ENCODE measurements at places on chromosomes 16 and 17. TPM values are rescaled to one million over a fixed set of nuclear protein-coding genes. Genes with fewer than 3 reads are reported as not detected.

RTN4RL1 gene
- 0.07 TPM for polyA plus RNA-seq

DNA sequence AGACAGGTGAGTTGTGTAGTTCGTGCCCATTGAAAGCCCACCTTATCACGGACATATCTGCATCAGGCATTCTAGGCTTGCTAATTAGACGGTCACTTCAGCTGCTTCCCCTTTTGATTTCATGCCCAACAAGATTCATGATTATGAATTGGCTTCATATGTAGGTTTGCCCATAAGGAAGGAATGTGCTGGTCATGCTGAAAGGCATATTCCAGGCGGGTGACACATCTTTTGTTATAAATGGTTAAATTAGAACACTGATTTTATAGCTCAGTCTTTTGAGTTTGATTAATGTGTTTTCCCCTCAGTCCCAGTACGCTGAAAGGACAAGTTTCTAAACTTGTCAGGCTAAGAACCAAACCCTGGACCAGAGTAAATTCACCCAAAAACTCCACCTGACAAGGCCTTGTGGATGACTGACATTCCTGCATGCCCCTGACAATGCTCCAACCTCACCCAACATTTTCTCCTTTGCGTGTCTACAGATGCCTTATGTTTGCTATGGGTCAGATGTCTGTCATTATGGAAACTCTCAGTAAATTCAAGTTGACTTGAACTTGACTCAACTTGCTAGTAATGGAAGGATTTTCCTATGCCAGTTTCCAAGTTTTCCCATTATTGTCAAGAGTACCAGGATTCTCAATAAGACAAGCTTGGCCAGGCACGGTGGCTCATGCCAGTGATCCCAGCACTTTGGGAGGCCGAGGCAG lies 421.9 kb downstream of the PMP22 start:
- no peak for DNase-seq
- no peaks in the 10 kb centered on the region for H3K36me3 ChIP-seq
- H3K4me1 ChIP-seq = no peaks in the 10 kb centered on the region
- H3K4me3 ChIP-seq = no peak overlapping the region
- no peaks in the 10 kb centered on the region for H3K27me3 ChIP-seq

DNA sequence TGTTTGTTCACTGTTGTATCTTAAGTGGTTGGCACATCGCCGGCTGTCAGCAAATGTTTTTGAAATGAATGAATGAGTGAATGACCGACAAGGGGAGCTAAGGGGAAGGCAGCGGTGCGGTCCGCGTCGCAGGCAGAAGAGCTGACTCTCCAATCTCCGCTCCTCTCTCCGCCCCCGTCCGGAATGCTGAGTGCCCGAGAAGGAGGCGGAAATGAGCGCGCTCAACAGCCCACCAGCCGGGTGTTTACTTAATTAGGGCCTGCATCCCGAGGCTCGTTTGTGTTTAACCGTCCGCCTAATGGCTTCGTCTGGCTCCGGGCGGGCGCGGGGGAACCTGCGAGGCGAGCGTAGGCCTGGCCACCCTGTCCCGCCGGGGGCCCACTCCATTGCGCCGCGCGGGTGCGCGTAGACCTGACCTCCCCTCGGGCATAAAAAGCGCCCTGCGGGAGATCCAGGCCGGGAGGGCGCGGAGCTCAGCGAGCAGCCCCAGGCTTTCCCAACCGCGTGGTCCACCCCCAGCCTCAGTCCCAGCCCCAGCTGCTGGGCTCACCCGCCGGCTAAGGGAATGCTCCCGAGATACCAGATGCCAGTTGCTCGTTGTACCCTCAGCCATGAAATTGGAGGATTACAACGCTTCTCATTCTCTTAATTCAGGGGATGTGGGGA lies 2.5 kb upstream of the CDH3 start:
- H3K4me3 ChIP-seq = peak overlapping the region; percentile 15
- H3K27ac ChIP-seq = no peak overlapping the region
- H3K4me1 ChIP-seq = peaks cover 10% of the 10 kb centered on the region
- no peaks in the 10 kb centered on the region for H3K36me3 ChIP-seq
- H3K27me3 ChIP-seq = peaks cover 33% of the 10 kb centered on the region
- DNase-seq = peak; percentile 72

GRCh38 chr17:1914661-1915083 lies 84.9 kb downstream of the RPA1 start:
- H3K27me3 ChIP-seq = peaks cover 7% of the 10 kb centered on the region
- H3K4me3 ChIP-seq = no peak overlapping the region
- no peaks in the 10 kb centered on the region for H3K4me1 ChIP-seq
- no peak for DNase-seq
- no peaks in the 10 kb centered on the region for H3K36me3 ChIP-seq

GRCh38 chr17:47650525-47651522 lies 1.1 kb downstream of the KPNB1 start:
- H3K4me1 ChIP-seq = peaks cover 8% of the 10 kb centered on the region
- peaks cover 51% of the 10 kb centered on the region for H3K36me3 ChIP-seq
- peak overlapping the region; percentile 67 for H3K4me3 ChIP-seq
- peak overlapping the region; percentile 89 for H3K27ac ChIP-seq

GRCh38 chr17:45315648-45316433 lies 979 bp downstream of the MAP3K14 start:
- H3K27ac ChIP-seq = peak overlapping the region; percentile 91
- H3K27me3 ChIP-seq = no peaks in the 10 kb centered on the region
- H3K4me3 ChIP-seq = peak overlapping the region; percentile 93
- no peak for DNase-seq
- H3K4me1 ChIP-seq = peaks cover 57% of the 10 kb centered on the region
- H3K36me3 ChIP-seq = peaks cover 4% of the 10 kb centered on the region

DNA sequence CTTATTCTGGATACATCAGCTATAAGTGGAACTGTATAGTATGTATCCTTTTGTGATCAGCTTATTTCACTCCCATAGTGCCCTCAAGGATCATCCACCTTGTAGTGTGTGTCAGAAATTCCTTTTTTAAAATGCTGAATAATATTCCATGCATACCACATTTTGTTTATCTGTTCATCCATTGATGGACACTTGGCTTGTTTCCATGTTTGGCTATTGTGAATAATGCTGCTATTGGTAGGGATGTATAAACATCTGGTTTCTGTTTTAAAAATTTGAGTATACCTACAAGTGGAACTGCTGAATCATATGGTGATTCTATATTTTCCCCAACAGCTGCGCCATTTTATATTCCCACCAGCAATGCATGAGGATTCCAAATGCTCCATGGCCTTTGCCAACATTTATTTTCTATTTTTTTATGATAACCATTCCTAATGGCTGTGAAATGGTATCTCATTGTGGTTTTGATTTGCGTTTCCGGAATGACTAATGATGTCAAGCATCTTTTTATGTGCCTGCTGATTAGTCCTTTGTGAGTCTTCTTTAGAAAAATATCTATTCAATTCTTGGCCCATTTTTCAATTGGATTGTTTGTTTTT lies 11.6 kb downstream of the RCVRN start:
- no peak for DNase-seq
- no peak overlapping the region for H3K27ac ChIP-seq
- no peaks in the 10 kb centered on the region for H3K4me1 ChIP-seq

DNA sequence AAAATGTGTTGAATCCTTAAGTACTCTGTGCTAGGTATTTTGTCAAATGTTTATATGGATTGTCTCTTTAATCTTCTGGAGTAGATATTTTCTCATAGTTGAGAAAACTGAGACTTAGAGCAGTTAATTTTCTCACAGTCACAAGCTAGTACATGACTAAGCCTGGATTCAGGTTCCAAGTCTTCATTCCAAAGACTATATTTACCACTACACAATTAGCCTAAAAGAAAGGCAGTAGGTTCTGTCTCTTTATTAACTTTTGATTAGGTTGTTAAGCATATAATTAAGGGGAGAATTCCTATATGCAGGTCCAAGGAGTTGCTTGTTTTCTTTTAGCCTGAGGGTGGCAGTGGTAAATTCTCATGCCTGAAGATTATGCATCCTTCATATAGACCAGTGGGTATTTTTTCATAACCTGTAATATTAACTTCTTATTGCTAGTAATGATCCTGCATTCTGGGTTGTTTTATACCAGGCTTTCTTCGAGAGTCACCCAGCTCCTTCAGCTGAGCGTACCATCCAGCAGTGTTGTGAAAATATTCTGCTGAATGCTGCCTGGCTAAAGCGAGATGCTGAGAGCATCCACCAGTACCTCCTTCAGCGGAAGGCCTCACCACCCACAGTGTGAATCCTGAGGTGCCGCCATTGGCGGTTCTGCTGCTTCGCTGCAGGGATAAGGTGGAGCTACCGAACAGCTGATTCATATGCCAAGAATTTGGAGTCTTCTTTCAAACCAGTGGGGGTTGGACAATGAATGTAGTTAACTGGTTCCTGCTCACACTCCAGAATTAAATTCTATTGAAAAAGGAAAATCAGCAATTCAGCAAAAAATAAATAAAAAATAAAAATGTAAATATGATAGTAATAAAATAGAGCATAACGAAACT lies 28.2 kb upstream of the KPNB1 start:
- peak overlapping the region; percentile 13 for H3K4me3 ChIP-seq
- H3K4me1 ChIP-seq = no peaks in the 10 kb centered on the region
- DNase-seq = no peak
- peaks cover 69% of the 10 kb centered on the region for H3K36me3 ChIP-seq

- H3K4me1 ChIP-seq = no peaks in the 10 kb centered on the region
- DNase-seq = no peak
- no peaks in the 10 kb centered on the region for H3K27me3 ChIP-seq
- H3K27ac ChIP-seq = no peak overlapping the region
Observed at GRCh38 chr17:3534881-3535252, 22.7 kb downstream of the TRPV3 start.

- no peak overlapping the region for H3K27ac ChIP-seq
- H3K4me1 ChIP-seq = peaks cover 13% of the 10 kb centered on the region
- no peak for DNase-seq
Observed at GRCh38 chr17:50725769-50726655, 6.6 kb downstream of the LUC7L3 start.

DNA sequence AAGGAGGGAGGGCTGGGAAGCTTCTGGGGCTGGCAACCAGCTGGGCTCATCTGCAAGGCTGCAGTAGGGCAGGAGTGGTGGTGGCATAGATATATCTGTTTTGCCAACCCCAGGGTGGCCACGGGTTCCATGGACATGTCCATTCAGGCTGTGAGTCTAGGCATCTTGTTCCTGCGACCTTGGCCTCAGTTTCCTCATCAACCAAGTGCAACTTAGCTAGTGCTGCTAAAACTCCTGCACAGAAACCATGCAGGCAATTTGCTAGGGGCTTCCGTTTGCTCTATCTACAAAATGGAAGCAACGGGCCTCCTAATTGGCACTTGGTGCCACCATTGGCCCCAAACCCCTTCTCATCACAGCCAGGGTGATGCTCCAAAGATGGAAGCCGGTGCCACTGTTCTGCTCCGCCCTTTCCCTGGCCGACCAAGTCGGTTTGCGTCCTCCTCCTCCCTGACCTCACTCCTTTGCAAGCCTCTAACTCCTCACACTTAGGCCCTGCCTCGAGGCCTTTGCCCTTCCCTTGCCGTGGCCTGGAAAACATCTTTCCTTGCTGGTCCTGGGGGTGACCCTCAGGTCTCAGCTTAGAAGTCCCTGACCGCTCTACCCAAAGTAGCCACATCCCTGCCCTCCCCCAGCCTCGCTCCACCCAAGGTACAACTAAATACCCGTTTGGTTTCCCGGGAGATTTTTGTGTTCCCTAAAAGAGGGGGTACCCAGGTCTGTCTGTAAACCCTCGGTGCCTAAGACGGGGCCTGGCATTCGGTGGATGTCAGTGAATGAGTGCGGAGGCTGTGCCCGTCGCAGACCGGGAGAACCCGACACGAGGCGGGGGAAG lies 1.2 kb downstream of the SREBF1 start:
- H3K4me3 ChIP-seq = peak overlapping the region; percentile 79
- no peaks in the 10 kb centered on the region for H3K36me3 ChIP-seq
- no peaks in the 10 kb centered on the region for H3K27me3 ChIP-seq
- no peak for DNase-seq

GRCh38 chr17:60652454-60653247 lies 25.0 kb upstream of the BCAS3 start:
- H3K36me3 ChIP-seq = peaks cover 23% of the 10 kb centered on the region
- no peaks in the 10 kb centered on the region for H3K27me3 ChIP-seq
- no peaks in the 10 kb centered on the region for H3K4me1 ChIP-seq
- no peak overlapping the region for H3K4me3 ChIP-seq

SLX1A gene
- polyA plus RNA-seq = 45.0 TPM

GRCh38 chr17:80814491-80814890 lies 177.2 kb upstream of the CHMP6 start:
- H3K36me3 ChIP-seq = peaks cover 13% of the 10 kb centered on the region
- H3K4me3 ChIP-seq = no peak overlapping the region
- no peaks in the 10 kb centered on the region for H3K27me3 ChIP-seq
- H3K4me1 ChIP-seq = peaks cover 15% of the 10 kb centered on the region
- no peak overlapping the region for H3K27ac ChIP-seq
- no peak for DNase-seq

SMPD3 gene
- polyA plus RNA-seq = 0.38 TPM

DNA sequence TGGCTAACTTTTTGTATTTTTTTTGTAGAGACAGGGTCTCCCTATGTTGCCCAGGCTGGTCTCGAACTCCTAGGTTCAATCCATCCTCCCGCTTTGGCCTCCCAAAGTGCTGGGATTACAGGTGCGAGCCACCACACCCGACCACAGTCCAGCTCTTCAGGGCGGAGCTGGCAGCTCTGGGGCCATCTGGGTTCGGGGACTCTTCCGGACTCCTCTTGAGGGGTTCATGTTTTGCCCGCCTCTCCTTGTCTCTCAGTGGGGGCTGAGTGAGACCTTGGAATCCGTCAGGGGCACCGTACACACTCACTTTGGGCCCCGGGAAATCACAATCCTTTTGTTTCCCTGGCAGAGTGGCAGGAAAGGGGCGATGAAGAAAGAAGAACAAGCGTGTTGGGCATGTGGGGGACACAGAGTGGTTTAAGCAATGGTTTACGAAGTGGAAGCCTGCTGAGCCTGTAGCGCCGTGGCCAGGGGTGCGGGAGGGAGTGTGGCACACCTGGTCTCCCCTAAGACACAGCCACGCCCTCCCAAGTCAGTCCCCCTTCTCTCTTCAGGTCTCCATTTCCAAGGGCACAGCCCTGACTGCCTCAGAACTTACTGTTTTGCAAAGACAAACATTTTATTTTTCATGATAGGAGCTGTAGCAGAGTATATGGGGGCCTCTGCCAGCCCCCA lies 26.1 kb downstream of the TNS4 start:
- H3K27me3 ChIP-seq = no peaks in the 10 kb centered on the region
- H3K27ac ChIP-seq = peak overlapping the region; percentile 32
- DNase-seq = no peak
- H3K4me3 ChIP-seq = no peak overlapping the region

STAC2 gene
- polyA plus RNA-seq = 0.08 TPM

DNA sequence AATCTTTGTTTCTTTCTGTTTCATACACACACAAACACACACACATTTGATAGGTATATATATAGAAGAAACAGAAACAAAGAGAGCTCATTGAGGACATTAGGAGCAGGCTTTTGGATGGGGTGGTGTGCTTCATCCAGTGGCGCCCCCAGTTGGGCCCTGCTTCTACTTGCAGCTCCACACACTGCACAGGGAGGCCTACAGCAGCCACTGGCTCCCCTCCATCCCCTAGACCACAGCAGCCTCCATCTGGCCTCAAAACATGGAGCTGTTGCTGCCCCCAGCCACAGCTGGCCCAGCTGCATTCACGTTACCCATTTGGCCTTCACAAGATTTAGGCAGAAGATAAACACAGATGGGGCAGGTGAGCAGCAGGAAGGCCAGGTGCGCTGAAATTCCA lies 33.1 kb upstream of the NF1 start:
- H3K27ac ChIP-seq = no peak overlapping the region
- no peaks in the 10 kb centered on the region for H3K4me1 ChIP-seq
- DNase-seq = no peak
- no peaks in the 10 kb centered on the region for H3K36me3 ChIP-seq
- H3K4me3 ChIP-seq = no peak overlapping the region

- no peak overlapping the region for H3K27ac ChIP-seq
- peaks cover 51% of the 10 kb centered on the region for H3K4me1 ChIP-seq
- no peaks in the 10 kb centered on the region for H3K36me3 ChIP-seq
Observed at GRCh38 chr16:20870122-20870820, 29.9 kb downstream of the DCUN1D3 start.

SLC47A2 gene
- polyA plus RNA-seq = not detected
